Activated CD4-positive, alpha-beta T cell treated with anti-CD3 and anti-CD28 coated beads, Interleukin-2, Interleukin-6, amounts not matched to agents 100 ng/mL and 50 ng/mL, durations not matched to agents 16 hours and 8 hours (primary cell): ENCODE measurements at places on chromosomes 2 and 18.
A peak's percentile ranks its signal among the peaks of the same experiment; 100 is the strongest.

DNA sequence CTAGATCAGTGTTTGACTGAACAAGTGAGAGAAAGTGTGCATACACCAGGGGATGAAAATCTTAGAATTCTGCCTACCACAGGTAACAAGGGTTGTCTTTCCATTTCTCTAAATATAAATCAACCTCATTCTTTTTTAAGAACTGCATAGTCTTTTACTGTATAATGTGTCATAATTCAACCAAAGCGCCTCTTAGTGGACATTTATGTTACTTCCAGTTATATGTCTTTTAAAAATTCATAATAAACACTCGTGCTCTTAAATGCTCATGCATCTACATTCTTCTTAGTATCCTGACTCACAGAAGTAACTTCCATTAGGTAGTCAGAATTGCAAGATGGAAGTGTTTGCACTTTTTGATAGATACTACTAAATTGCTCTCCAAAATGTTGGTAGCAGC, 76.2 kb downstream of the CHRNA1 start:
- DNase-seq = peak; percentile 52

- DNase-seq = no peak
Measured at GRCh38 chr2:23220513-23221094, 164.4 kb upstream of the KLHL29 start.

- no peak for DNase-seq
Measured at GRCh38 chr2:240507060-240507777, 50.6 kb downstream of the ANKMY1 start.

GRCh38 chr2:2558476-2558875, 227.4 kb upstream of the MYT1L start:
- DNase-seq = no peak

DNA sequence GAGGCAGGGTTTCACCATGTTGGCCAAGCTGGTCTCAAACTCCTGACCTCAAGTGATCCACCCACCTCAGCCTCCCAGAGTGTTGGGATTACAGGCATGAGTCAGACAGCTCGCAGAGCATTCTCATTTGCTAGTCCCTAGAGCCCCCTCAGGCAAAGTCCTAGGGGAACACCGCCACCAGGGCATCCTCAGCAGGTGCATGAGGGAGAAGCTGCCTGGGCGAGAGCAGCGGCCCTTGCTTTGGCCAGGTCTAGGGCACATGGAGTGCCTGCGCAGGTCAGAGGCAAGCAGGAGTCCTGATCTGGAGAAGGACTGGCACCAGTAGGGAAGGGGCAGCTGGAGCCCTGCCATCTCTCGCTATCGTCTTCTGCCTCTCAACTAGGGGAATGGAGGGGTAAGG, 32.4 kb downstream of the NGEF start:
- DNase-seq = no peak

GRCh38 chr2:233148354-233148753, 88.2 kb downstream of the INPP5D start:
- no peak for DNase-seq

GRCh38 chr2:224948859-224949258, 93.4 kb downstream of the DOCK10 start:
- no peak for DNase-seq

DNA sequence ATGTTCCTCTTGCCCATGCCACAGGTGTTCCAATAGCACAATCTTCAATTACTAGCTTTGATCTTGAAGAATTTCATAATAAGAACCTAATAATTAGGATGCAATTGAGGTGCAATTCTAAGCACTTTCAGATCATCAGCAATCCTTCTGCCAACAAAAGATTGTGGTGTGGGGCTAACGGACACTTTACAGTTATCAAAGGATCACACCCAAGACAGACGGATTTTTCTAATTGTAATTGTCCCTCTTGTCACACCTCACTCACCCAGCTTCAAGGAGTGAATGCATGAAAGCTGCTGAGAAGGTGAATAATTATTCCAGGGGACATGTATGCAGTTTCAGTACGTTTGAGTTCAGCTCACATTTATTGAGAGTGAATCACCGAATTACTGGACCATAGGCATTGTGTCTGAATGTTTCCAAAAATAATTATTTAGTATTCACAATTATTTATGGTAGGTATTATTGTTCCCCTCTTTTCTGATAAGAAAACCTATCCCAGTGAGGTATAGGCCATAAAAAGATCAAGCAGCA, 438.5 kb upstream of the TRIB2 start:
- DNase-seq = no peak

GRCh38 chr2:241373446-241373845, 17.4 kb downstream of the FARP2 start:
- DNase-seq = no peak

DNA sequence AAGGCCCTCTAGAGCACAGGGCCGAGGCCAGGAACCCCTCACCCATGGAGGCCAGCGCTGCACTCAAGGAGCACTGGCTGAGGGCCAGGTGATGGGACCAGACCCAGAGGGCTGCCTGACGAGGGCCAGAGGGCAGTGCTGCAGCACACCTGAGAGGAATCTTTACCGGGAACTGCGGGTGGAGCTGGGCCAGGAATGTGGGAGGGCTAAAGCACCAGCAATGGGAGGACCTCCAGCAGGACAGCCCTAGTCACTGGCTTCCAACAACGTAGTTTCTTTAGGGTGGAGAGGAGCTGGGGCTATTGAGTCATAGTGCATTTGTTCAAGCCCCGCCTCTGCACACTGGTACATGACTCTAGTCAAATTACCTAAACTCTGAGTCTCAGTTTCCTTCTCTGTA, 143.4 kb downstream of the TMEM17 start:
- DNase-seq = no peak

DNA sequence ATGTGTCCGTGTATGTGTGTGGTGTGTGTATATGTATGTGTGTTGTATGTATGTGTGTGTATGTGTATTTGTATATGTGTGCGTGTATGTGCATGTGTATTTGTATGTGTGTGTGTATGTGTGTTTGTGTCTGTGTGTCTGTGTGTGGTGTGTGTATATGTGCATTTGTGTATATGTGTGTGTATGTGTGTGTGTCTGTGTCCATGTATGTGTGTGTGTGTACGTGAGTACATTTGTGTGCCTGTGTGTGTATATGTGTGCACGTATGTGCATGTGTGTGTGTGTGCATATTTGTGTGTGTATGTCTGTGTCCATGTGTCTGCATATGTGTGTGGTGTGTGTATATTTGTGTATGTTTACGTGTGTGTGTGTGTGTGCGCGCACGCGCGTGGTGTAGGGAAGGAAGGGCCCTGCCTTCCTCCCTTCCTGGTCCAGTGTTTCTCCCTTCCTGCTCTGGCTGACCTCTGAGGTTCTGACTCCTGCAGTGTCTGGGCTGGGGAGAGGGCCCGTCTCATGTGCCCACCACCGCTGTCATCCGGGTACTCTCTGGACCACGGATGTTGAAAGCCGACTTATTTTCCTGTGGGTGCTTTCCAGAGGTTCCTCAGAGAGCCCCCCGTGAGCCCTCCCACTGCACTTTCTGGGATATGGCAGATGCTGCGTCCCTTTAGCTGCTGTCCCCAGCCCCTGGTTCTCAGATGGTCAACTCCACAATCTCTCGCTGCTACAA, 209.5 kb downstream of the DYSF start:
- no peak for DNase-seq

DNA sequence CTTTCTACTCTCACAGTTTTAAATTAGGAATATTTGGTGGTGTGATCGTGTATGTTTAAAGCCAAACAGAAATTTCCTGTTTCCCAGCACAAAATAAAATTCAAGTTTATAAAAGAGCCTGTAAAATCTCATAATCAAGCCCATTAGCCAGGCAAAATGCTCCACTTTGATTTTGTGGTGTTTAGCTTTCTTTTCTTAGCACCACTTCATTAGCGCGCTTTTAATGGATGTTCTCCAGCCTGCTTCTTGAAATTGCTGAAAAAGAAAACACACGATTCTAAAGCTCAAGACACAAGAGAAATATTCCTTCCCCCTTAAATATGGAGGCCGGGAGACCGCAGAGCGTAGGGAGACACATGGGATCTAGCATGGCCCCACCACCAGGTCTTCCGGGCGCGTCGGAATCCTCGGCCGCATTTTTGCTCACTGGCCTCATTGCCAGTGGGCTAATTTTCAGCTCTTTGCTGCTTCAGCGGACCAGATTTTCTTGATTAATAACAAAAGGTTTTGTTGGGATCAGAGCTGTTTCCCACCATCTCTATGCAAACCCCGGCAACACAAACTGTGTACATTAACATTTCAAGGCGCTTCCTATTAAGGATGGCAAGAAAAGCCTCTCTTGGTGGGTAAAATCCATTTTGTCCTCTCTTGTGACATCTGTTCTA, 40.4 kb upstream of the ID2 start:
- DNase-seq = no peak

DNA sequence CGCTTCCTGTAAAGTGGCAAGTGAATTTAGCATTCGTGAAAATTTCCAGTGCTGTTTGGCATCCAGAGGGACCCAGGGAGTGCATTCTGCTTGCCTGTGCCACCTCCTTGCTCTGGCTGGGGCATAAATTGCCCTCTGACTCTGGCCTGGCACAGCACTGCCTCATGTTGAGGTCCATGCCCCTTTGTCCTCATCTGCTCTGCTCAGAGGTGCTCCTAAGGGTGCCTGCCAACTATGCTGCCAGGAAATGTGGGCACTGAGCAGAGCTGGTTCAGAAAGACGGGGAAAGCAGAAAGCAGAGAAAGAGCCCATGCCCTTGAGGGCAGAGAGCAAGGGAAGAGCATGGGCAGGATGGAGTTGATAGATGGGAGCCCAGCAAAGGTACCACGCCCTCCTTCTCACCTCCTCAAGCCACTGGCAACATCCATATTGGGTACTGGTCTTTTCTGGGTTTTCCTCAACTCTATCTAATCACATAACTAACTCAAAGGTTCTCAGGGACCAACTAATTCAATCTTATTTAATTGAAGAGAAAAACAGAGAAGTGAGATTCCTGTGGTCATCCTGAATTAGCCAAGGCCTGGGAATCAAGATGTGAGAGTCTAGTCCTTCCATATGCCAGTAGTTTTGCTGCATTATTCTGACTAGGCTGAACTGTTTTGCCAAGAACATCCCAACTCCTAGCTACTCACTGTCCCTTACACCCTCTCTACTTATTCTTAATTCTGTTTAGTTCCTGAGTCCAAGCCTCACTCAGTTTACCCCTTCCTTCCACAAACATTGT, 441.5 kb upstream of the TNP1 start:
- DNase-seq = no peak
